A549 (cell line): ENCODE measurements at places on chromosomes 5 and 9.
A peak's percentile ranks its signal among the peaks of the same experiment; 100 is the strongest.

DNA sequence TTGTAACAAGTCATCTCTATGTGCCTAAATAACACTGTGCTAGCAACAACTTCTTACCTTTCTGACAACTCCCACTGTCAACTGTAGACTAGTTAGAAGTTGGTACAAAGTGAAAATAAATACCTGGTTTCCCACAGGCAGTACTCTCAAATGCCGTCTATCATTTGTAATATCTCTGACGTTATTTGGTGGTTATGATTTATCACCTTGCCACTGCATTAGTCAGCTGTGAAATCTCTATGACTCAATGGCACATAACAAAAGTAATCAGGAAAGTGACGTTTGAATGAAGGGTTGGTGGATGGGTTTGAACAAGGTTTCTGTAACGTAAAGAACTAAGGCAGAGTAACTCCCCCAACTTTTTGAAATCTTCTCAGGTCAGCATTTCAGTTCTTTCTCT, 592.3 kb downstream of the MAT2B start:
- DNase-seq = no peak

GRCh38 chr9:94174164-94174563, 84.9 kb upstream of the ZNF169 start:
- no peak for DNase-seq

DNA sequence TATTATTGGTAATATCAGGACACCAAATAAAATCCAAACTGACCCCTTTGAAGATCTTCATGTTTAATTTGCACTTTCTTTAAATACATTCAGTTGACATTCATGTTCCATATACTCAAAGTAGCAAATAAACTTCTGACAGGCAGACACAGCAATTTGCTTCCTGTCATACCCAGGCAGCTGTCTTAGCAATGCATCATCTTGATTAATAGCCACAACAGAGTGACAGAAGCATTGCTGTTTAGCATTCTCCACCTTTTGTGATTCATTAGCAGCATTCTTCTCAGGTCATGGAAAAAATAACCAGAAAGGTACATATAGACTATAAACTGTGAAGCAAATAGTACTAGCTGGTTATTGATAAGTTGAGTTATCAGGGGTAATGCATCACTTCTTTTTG, 366.8 kb downstream of the CYLC2 start:
- DNase-seq = no peak

DNA sequence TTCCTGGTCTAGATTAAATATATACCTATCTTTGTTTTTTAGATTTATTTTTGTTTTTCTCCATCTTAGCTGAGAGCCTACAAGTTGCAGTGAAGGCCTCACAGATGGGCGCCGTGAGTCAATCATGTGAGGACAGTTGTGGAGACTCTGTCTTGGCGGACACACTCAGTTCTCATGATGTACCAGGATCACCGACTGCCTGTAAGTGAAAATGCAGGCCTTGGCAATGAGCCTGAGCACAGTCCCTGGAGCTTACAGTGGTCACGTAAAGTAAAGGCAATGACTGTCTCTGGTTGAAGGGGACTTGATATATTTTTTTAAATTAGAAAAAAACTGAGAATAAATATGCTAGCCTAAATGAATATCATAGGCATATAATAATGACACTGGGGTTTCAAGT, 271.9 kb downstream of the ARHGEF28 start:
- no peak for DNase-seq

DNA sequence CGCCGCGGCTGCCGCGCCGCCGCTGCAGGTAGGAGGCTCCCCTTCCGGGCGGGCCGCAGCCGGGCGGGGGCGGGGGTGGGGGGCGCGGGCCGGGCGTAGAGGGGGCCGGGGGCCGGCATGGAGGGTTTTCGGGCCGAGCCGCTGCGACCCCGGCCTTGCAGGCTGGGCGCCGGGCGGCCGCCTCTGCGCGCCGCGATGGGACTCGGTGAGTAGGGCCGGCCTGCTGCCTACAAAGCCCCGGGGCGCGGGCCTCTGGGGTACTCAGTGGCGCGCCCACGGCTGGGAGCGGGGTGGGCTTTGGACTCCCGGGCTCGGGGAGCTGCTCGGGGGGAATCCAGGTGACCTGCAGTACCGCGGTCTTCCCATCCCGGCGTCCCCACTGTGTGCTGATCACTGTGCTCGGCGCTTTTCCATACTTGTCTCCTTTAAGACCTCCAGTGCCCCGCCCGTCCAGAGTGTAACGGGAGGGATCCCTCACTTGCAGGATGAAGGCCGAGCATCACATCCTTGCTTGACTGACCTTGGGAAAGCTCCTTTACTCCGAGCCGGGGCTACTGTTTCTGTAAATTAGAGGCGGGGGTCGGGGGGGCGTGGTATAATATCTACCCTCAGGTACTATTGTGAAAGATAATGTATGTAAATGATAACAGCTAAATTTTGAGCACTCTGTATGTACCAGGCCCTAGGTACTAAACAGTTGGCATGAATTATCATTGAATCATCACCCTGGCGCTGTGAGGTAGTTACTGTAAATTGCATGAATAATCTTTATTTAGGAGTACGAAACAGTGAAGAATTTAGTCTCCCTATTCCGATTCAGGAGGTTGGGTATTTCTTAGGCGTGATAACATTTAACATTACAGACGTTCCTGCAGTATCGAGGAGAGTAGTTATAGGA, 672 bp downstream of the MSANTD3 start:
- DNase-seq = peak; percentile 83

- DNase-seq = no peak
These were observed 480.8 kb downstream of the CDH12 start for GRCh38 chr5:22372376-22372775.

GRCh38 chr5:132608107-132608506, 49.9 kb upstream of the IL13 start:
- no peak for DNase-seq

GRCh38 chr5:168752416-168753190, 173.4 kb upstream of the PANK3 start:
- DNase-seq = no peak

DNA sequence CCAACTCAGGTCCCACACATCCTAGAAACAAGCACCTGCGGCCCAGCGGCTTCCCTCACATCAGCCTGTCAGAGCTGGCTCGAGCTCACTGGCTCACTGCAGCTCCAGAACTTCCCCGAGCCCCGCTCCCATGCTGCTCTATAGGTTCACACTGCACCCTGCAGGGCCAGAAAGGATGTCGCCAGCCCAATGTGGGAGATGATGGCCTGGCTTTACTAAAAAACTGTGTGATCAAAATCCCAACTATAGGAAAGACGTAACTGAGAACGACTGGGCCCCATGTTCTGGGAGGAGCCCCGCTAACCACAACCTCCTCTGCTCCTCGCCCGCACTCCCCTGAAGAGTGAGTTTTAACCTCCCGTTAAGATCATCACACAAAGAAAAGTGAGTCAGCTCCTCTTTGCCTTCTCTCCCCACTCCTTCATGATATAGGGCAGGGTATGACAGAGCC, 4.6 kb downstream of the SURF4 start:
- DNase-seq = no peak

DNA sequence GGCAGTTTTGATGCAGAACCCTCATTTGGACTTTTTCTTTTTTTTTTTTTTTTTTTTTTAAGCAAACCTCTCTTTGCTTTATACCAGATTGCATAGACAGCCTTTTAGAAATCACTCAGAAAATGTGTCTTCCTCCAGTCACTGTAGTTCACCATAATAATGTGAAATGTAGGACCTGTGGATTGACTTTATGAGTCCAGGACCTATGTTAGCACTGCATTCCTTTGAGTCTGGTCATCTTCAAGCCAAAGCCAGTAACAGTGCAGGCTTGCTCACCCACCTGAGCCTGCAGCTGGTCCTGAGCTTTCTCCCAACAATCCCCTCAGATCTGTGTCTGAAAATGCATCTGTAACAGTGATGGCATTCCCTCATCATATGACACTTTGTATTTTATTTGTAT, 110.7 kb upstream of the NFIL3 start:
- DNase-seq = no peak

- peak; percentile 8 for DNase-seq
These were observed 225.7 kb upstream of the KLF9 start for GRCh38 chr9:70639853-70640814.

DNA sequence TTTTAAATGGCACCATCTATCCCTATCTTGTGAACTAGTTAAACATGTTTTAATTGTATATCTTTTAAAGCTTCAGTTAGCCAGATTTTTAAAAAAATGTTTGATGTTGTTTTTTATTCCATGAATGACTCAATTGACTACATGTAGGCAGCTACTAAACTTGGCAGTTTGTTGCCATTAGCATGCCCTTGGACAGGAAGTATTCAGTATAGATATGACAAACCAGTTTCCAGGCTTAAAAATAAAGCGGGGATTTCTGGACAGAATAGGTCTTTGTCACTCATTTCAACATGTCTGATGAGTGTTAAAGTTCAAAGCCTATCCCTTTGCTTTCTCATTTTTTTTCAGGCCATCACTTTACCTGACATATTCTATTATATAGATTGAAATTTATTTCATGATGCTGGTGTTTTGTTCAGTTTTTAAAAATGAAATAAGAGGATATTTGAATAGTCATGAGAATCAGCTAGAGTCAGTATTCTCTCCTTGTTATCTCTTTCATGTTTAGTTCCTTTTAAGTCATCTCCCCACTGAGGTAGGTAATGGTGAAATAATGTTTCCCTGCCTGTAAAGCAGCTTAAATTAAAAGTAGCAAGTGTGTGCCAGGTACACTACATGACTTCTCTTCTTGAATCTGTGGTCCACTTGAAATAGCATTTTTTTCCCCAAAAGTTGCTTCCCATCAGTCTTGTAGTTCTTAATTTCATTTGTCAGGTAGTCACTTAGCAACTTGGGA, 11.9 kb downstream of the TNFAIP8 start:
- no peak for DNase-seq
